ENCODE measurements at places on chromosomes 3 and 15. TPM values are rescaled to one million over a fixed set of nuclear protein-coding genes. Genes with fewer than 3 reads are reported as not detected.

Gene ITIH1
- not detected for total RNA-seq

Gene LRRN1
- total RNA-seq, result 269 TPM

Gene LRRC34
- total RNA-seq, result 5.1 TPM

Gene GOLGA6A
- 0.72 TPM for total RNA-seq

Gene LYZL4
- total RNA-seq, result not detected

Gene NMNAT3
- 1.3 TPM for total RNA-seq

Gene INTS14
- 41.8 TPM for total RNA-seq

Gene LRRC31
- total RNA-seq, result not detected

Gene TRIM71
- 364 TPM for total RNA-seq

- no peak for DNase-seq
- peaks cover 4% of the 10 kb centered on the region for H3K4me1 ChIP-seq
- peaks cover 4% of the 10 kb centered on the region for H3K36me3 ChIP-seq
- no peak overlapping the region for H3K27ac ChIP-seq
Observed at GRCh38 chr15:78768096-78768495, 43.2 kb downstream of the ADAMTS7 start.

DNA sequence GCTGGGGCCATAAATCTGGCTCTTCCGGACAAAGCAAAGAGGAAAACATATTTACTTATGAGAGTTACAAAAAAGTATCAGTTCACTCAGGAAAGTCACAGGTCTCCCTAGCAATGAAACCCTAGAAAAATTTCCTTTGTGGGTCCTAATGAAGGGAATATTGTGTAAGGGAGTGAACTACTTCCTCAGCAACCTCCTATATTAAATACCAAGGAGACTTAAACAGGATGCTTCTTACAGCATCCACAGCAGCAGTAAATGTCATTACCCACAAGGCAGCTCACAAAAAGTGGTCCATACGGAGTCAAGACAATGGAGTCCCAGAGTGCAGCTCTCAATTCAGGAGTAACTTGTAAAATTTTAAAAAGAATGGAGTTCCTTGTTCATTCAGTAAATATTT, 14.9 kb upstream of the SLC24A5 start:
- no peak overlapping the region for H3K4me3 ChIP-seq
- H3K4me1 ChIP-seq, result no peaks in the 10 kb centered on the region
- H3K27me3 ChIP-seq, result no peaks in the 10 kb centered on the region
- no peaks in the 10 kb centered on the region for H3K36me3 ChIP-seq
- DNase-seq, result no peak
- no peak overlapping the region for H3K27ac ChIP-seq

GRCh38 chr15:100517846-100518245, 10.9 kb downstream of the CERS3 start:
- no peak overlapping the region for H3K27ac ChIP-seq
- no peaks in the 10 kb centered on the region for H3K36me3 ChIP-seq
- H3K27me3 ChIP-seq, result no peaks in the 10 kb centered on the region
- no peak overlapping the region for H3K4me3 ChIP-seq

- H3K27ac ChIP-seq, result no peak overlapping the region
- no peaks in the 10 kb centered on the region for H3K4me1 ChIP-seq
- H3K36me3 ChIP-seq, result no peaks in the 10 kb centered on the region
Observed at GRCh38 chr15:55518641-55519040, 10.6 kb upstream of the DNAAF4 start.

GRCh38 chr15:69298697-69299441, at the start of gene PAQR5:
TSS of gene PAQR5 (plus strand) at chr15:69298912. CDS start at chr15:69360081, 61,169 bp downstream.
- DNase-seq, result peak; percentile 54
- H3K36me3 ChIP-seq, result no peaks in the 10 kb centered on the region
- no peak within 1 kb of the TSS for H3K27ac ChIP-seq
- peaks cover 8% of the 10 kb centered on the region for H3K27me3 ChIP-seq

GRCh38 chr3:71693641-71694040, 31.6 kb downstream of the EIF4E3 start:
- H3K36me3 ChIP-seq, result peaks cover 2% of the 10 kb centered on the region
- H3K4me3 ChIP-seq, result no peak overlapping the region
- no peak for DNase-seq
- no peaks in the 10 kb centered on the region for H3K4me1 ChIP-seq
- no peak overlapping the region for H3K27ac ChIP-seq

- no peaks in the 10 kb centered on the region for H3K36me3 ChIP-seq
- H3K4me3 ChIP-seq, result no peak overlapping the region
- H3K27ac ChIP-seq, result no peak overlapping the region
- DNase-seq, result no peak
- H3K4me1 ChIP-seq, result no peaks in the 10 kb centered on the region
Observed at GRCh38 chr3:123258359-123258758, 56.6 kb downstream of the SEC22A start.

DNA sequence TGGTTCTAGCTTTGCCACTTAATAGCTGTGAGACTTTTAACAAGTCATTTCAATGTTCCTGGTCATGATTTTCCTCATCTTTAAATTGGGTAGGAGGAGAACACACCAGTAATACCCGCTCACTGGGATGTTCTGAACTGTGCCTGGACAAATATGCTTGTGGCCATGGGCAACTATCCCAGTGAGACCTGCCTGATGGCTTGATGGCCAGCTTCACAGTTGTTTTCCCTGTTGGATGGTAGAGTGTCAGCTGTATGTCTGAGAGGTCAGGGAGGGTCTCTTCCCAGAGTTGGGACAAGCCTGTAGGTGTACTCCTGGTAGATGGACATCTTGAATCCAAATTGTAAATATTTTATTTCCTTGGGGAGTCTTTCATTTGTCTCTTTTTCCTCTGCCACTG, 92.5 kb upstream of the PFN2 start:
- H3K4me3 ChIP-seq, result no peak overlapping the region
- no peaks in the 10 kb centered on the region for H3K27me3 ChIP-seq
- no peak overlapping the region for H3K27ac ChIP-seq

DNA sequence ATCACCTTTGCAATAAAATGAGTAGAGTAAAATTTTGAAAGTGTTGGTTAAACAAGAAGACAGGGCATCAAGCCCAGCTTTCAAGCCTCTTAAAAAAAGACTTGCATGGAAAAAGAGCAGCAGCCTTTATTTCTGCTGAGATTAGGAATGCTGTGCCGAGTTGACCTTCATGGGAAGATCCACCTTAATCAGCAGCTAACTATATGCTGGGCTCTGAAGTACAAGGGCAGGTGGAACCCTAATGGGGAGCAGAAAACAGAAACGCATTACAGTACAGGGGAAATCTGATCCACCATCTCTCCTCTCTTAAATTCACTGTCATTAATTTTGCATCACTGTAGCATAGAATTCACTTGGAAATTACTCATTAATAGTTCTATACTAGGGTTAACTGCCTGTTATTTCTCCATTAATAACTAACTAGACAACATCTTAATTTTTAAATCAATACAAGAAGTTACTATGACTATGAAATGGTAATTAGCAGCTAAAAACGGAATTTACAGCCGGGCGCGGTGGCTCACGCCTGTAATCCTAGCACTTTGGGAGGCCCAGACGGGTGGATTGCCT, 133.6 kb downstream of the GHSR start:
- H3K36me3 ChIP-seq, result peaks cover 46% of the 10 kb centered on the region
- no peaks in the 10 kb centered on the region for H3K4me1 ChIP-seq
- H3K4me3 ChIP-seq, result no peak overlapping the region

GRCh38 chr3:23129117-23129516, 74.0 kb upstream of the UBE2E2 start:
- H3K4me3 ChIP-seq, result no peak overlapping the region
- DNase-seq, result no peak
- no peak overlapping the region for H3K27ac ChIP-seq
- no peaks in the 10 kb centered on the region for H3K36me3 ChIP-seq

DNA sequence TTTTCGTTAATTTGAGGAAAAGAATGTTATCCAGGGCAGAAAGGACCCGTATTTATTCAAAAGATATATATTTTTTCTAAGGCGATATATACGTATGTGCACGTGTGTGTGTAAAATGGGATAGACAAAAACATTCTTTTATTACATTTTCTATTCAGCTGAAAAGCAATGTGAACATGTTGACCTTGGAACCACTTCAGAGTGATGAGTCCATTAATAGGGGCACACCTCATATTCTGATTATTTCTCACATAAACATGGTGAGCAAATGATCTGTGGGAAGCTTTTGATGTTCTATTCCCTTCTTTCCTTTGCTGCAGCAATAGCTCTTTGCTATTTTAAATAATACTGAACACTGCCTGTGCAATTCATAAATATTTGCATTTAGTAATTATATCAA, 87.6 kb downstream of the SYNPR start:
- no peaks in the 10 kb centered on the region for H3K27me3 ChIP-seq
- no peaks in the 10 kb centered on the region for H3K36me3 ChIP-seq
- no peaks in the 10 kb centered on the region for H3K4me1 ChIP-seq
- H3K27ac ChIP-seq, result no peak overlapping the region

- no peak for DNase-seq
- no peaks in the 10 kb centered on the region for H3K36me3 ChIP-seq
- no peaks in the 10 kb centered on the region for H3K27me3 ChIP-seq
- H3K4me3 ChIP-seq, result no peak overlapping the region
- no peak overlapping the region for H3K27ac ChIP-seq
Observed at GRCh38 chr15:93244696-93245660, 156.0 kb upstream of the RGMA start.

GRCh38 chr15:32029409-32029861, 880 bp upstream of the CHRNA7 start:
- no peaks in the 10 kb centered on the region for H3K4me1 ChIP-seq
- peak overlapping the region; percentile 69 for H3K4me3 ChIP-seq
- DNase-seq, result peak; percentile 71
- no peak overlapping the region for H3K27ac ChIP-seq
- H3K36me3 ChIP-seq, result 0 out of 2 replicates have a peak, but pooled peaks cover 6% of the 10 kb centered on the region

- H3K27ac ChIP-seq, result no peak overlapping the region
- H3K27me3 ChIP-seq, result no peaks in the 10 kb centered on the region
- H3K4me1 ChIP-seq, result no peaks in the 10 kb centered on the region
- peaks cover 25% of the 10 kb centered on the region for H3K36me3 ChIP-seq
- H3K4me3 ChIP-seq, result no peak overlapping the region
Observed at GRCh38 chr3:128735287-128735686, 9.3 kb downstream of the RAB7A start.

GRCh38 chr15:101018016-101018415, 98.9 kb downstream of the LRRK1 start:
- peaks cover 4% of the 10 kb centered on the region for H3K4me1 ChIP-seq
- H3K27me3 ChIP-seq, result no peaks in the 10 kb centered on the region
- H3K36me3 ChIP-seq, result no peaks in the 10 kb centered on the region
- DNase-seq, result no peak
- H3K4me3 ChIP-seq, result no peak overlapping the region

- DNase-seq, result no peak
- H3K4me3 ChIP-seq, result no peak overlapping the region
- no peaks in the 10 kb centered on the region for H3K4me1 ChIP-seq
- H3K27me3 ChIP-seq, result no peaks in the 10 kb centered on the region
- H3K36me3 ChIP-seq, result no peaks in the 10 kb centered on the region
- no peak overlapping the region for H3K27ac ChIP-seq
Observed at GRCh38 chr3:119330181-119330580, 36.0 kb downstream of the ARHGAP31 start.

DNA sequence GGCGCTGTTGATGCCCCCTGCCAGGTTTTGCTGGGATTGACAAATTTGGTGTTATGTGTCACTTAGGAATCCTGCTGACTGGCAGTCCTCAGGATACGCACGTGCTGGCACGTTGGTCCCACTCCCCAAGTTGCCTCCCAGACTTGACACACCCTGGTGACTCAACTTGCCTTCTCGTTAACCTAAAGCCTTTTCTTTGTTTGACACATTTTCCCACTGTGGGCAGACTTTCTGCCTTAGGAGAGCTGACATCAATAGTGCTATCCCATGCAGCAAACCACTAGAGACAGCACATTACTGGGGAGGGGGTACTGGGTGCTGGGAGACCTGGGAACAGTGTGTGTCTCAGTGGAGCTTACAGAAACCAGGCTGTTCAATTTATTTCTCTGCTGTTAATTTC, 104.3 kb downstream of the OXNAD1 start:
- H3K27me3 ChIP-seq, result no peaks in the 10 kb centered on the region
- no peak overlapping the region for H3K27ac ChIP-seq
- H3K4me1 ChIP-seq, result peaks cover 4% of the 10 kb centered on the region
- no peaks in the 10 kb centered on the region for H3K36me3 ChIP-seq

GRCh38 chr3:31836131-31837075, 144.7 kb downstream of the OSBPL10 start:
- no peak overlapping the region for H3K27ac ChIP-seq
- no peak for DNase-seq
- peaks cover 3% of the 10 kb centered on the region for H3K36me3 ChIP-seq
- H3K4me1 ChIP-seq, result peaks cover 2% of the 10 kb centered on the region
- H3K27me3 ChIP-seq, result no peaks in the 10 kb centered on the region
- H3K4me3 ChIP-seq, result no peak overlapping the region

- DNase-seq, result no peak
- H3K4me3 ChIP-seq, result no peak overlapping the region
- peaks cover 7% of the 10 kb centered on the region for H3K36me3 ChIP-seq
- H3K27ac ChIP-seq, result no peak overlapping the region
- 0 out of 2 replicates have a peak, but pooled peaks cover 6% of the 10 kb centered on the region for H3K4me1 ChIP-seq
- no peaks in the 10 kb centered on the region for H3K27me3 ChIP-seq
Observed at GRCh38 chr15:89161666-89162065, 59.7 kb downstream of the RLBP1 start.

DNA sequence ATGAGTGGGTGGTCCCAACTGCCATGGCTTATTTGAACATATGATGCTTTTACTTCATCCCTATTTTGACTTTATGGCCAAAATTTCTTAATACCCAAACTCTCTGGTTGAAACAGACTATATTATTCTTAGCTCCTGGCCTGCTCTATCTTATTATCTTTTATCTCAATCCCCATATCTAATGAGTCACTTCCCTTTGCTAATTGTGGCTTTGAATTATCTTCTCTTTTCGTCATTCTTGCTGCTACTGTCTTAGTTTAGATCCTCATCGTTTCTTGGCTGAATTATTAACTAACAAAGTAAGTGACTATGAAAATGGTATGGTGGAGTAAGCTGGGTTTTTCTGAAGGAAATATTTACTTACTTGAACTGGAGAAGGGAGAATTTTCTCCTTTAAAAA, 28.2 kb upstream of the DNAJC19 start:
- H3K27me3 ChIP-seq, result no peaks in the 10 kb centered on the region
- no peaks in the 10 kb centered on the region for H3K36me3 ChIP-seq
- H3K4me3 ChIP-seq, result no peak overlapping the region
- H3K4me1 ChIP-seq, result no peaks in the 10 kb centered on the region
- H3K27ac ChIP-seq, result no peak overlapping the region
- DNase-seq, result no peak

GRCh38 chr15:66720206-66721010, 18.4 kb downstream of the SMAD6 start:
- H3K4me1 ChIP-seq, result no peaks in the 10 kb centered on the region
- H3K27ac ChIP-seq, result no peak overlapping the region
- H3K27me3 ChIP-seq, result no peaks in the 10 kb centered on the region
- H3K36me3 ChIP-seq, result no peaks in the 10 kb centered on the region
- no peak overlapping the region for H3K4me3 ChIP-seq
- DNase-seq, result no peak

DNA sequence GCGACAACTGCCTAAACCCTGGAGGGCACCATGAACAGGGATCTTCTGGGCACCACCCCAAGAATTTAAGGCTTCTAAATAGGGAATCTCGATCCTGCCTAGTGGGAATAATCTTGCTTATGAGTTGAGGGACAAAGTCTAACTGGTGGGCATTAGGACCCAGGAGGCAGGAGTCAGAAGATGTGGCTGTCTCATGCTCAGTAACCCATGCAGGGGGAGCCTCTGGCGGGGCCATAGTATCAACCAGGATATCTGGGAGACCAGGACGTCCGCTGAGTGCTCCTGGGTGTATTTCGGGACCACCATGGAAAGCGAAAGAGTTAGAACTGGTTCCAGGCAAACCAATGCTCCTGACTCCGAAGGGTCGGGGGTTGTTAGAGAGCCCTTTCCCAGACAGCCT, 356.1 kb downstream of the OTOL1 start:
- DNase-seq, result no peak
- H3K4me3 ChIP-seq, result no peak overlapping the region
- no peak overlapping the region for H3K27ac ChIP-seq
- H3K4me1 ChIP-seq, result no peaks in the 10 kb centered on the region

GRCh38 chr3:142287866-142288638, 62.7 kb upstream of the GK5 start:
- DNase-seq, result no peak
- H3K27me3 ChIP-seq, result no peaks in the 10 kb centered on the region
- H3K27ac ChIP-seq, result no peak overlapping the region
- H3K4me1 ChIP-seq, result no peaks in the 10 kb centered on the region
